Epithelial cell of alveolus of lung (primary cell): ENCODE measurements at places on chromosomes 3 and 15. TPM values are rescaled to one million over a fixed set of nuclear protein-coding genes. Genes with fewer than 3 reads are reported as not detected.

Gene GUCA1C
- not detected in 2 replicates for total RNA-seq

Gene PPP4R2
- total RNA-seq = 38.7 and 40.5 TPM in 2 replicates

Gene ACKR4
- total RNA-seq = not detected in 2 replicates

Gene COL8A1
- total RNA-seq = 40.2 and 160 TPM in 2 replicates

Gene CLDND1
- 76.0 and 178 TPM in 2 replicates for total RNA-seq

Gene CD200
- 2.2 and 7.4 TPM in 2 replicates for total RNA-seq

Gene NR2E3
- total RNA-seq = not detected in 2 replicates

Gene DAZL
- not detected in 2 replicates for total RNA-seq

Gene KBTBD13
- 0.13 TPM in 1 of 2 replicates, not detected in the other for total RNA-seq

Gene CD200R1L
- total RNA-seq = not detected in 2 replicates

Gene RASGRP1
- total RNA-seq = 0.52 TPM in 1 of 2 replicates, not detected in the other

Gene CPN2
- not detected in 2 replicates for total RNA-seq

Gene CADM2
- under 0.01 and 0.16 TPM in 2 replicates for total RNA-seq

Gene EXD1
- total RNA-seq = not detected in 2 replicates

Gene GRK7
- total RNA-seq = under 0.01 TPM in 1 of 2 replicates, not detected in the other

Gene FBN1
- 130 and 283 TPM in 2 replicates for total RNA-seq

Gene ZNF445
- total RNA-seq = 5.6 and 8.0 TPM in 2 replicates

Gene PATL2
- total RNA-seq = not detected in 2 replicates

Gene DPPA4
- total RNA-seq = 0.39 TPM in 1 of 2 replicates, not detected in the other

Gene TPRG1
- total RNA-seq = 0.13 TPM in 1 of 2 replicates, not detected in the other

Gene UBP1
- 53.5 TPM in 2 replicates for total RNA-seq

Gene XIRP1
- total RNA-seq = not detected in 2 replicates

Gene FOXB1
- total RNA-seq = not detected in 2 replicates

Gene PLCD1
- total RNA-seq = 18.5 and 26.7 TPM in 2 replicates

Gene VIPR1
- total RNA-seq = 0.13 and 1.2 TPM in 2 replicates

Gene RAB6B
- total RNA-seq = 0.40 and 0.65 TPM in 2 replicates

Gene GYG1
- total RNA-seq = 34.1 and 67.1 TPM in 2 replicates

Gene EIF4E3
- total RNA-seq = 2.7 and 4.0 TPM in 2 replicates

Gene LRRK1
- total RNA-seq = 4.0 and 9.8 TPM in 2 replicates

Gene FBXW12
- not detected in 2 replicates for total RNA-seq

Gene EPB42
- not detected in 2 replicates for total RNA-seq
